ENCODE measurements at places on chromosomes 2 and 18.

GRCh38 chr2:88590998-88591613, 36.2 kb downstream of the EIF2AK3 start:
- peak; percentile 50 for DNase-seq

DNA sequence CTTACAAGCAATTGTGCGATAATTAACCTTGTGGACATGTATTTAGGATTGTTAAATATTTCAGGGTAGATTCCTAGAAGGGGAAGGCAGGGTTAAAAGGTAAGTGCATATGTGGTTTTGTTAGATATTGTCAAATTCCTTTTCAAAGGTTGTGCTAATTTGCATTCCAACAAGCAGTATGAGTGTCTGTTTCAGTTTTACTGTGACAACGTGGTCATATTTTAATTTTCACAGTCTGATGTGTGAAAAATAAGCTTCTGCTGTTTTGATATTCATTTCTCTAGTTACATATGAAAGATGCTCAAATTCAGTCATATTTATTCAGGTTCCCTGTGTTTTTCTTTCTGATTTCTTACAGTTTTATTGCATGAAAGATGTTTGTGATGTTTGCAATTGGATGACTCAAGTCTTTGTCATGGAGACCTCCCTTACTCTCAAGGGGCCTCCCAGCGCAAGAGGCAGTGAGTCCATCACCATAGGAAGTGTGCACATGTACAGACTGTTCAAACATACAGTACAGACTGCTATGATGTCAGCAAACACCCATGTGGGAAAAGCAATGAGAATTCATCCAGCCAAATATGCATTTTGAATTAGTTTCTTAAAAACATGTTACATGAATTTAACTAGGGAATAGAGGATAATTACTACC, 310.8 kb downstream of the GALR1 start:
- DNase-seq: no peak

GRCh38 chr2:15980605-15981098, 40.3 kb downstream of the MYCN start:
- DNase-seq: no peak

DNA sequence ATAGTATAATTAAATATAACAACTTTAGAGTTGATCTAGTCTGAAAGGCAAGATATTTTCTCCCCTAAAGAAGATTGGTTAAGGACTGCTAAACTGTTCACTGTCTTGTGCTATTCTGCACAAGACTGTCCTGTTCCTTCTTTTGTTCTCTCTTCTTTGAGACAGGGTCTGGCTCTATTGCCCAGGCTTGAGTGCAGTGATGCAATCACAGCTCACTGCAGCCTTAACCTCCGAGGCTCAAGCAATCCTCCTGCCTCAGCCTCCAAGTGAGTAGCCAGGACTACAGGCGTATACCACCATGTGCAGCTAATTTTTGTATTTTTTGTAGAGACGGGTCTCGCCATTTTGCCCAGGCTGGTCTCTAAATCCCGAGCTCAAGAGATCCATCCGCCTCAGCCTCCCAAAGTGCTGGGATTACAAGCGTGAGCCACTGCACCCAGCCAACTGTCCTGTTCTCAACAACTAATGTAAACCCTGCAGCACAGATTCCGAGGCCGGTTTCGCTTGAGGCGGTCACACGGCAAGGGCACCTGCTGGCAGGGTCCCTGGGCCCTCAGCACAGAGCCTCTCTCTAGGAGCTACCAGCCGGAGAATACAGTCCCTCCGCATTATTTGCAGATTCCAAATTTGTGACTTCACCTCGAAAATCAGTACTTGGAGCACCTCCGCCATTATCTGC, 16.4 kb downstream of the PXDN start:
- no peak for DNase-seq

GRCh38 chr2:181311837-181312236, 145.3 kb upstream of the ITGA4 start:
- no peak for DNase-seq

DNA sequence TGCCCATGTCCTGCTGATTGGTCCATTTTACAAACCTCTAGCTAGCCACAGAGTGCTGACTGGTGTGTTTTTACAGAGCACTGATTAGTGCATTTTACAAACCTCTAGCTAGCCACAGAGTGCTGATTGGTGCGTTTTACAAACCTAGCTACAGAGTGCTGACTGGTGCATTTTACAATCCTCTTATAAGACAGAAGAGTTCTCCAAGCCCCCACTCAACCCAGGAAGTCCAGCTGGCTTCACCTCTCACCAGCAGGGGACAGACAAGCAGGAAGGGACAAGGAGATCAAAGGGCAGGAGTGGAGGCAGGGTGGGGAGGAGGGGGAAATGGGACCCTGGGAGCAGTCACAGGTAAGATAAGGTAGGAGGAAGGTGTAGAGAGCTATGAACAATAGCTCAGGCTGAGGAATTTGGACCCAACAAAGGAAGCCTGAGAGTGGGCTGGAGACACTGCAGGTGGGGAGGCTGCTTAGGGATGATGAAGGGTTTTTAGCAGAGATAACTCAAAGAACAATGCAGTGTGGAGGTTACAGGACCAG, 37.1 kb downstream of the SH2D6 start:
- DNase-seq: no peak

DNA sequence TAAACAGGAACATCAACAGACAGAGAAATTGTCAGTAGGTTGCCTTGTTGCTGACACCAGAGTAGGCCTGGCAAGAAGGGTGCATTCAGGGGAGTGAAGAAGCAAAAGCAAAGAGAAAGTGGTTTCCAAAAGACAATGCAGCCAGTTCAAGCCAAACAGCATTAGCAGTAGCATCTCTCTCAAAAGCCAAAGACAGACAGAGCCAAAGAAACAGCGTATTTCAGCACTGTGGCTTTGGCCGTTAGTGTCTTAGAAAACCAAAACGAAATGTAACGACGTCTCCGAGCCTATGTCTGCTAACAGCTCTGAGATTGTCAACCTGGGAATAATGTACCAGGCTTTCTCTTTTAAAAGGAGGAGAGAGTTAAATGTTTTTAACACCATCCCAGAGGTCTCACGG, 178.6 kb downstream of the NRP2 start:
- DNase-seq: no peak

GRCh38 chr2:233385489-233386044, 31.3 kb downstream of the DGKD start:
- DNase-seq: no peak

GRCh38 chr18:3012136-3013023, 564 bp downstream of the LPIN2 start:
- DNase-seq: peak; percentile 61

- DNase-seq: no peak
Observed at GRCh38 chr2:104857262-104858005, 3.5 kb downstream of the POU3F3 start.

- no peak for DNase-seq
Observed at GRCh38 chr2:150538651-150539201, 51.3 kb upstream of the RND3 start.

- no peak for DNase-seq
Observed at GRCh38 chr2:176083796-176084261, at the start of gene EVX2. Gene EVX2, minus strand, starts transcription at chr2:176083962. Its CDS starts 186 bp downstream, at chr2:176083776.

DNA sequence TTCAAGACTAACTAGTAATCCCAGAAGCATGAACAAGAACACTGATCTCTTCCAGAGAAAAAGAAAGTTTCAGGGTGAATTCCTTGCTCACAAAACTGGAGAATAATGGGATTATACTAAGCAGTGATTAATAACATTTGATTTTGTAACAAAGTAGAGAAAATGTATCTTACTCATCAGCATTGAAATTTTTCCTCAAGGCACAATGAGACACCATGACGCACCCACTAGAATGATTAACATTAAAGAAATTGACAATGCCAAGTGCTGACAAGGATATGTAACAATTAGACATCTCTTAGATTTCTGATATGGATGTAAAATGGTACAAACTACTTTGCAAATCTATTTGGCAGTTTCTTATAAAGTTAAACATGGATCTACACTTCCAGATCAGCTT, 101.1 kb upstream of the EPHA4 start:
- DNase-seq: no peak

DNA sequence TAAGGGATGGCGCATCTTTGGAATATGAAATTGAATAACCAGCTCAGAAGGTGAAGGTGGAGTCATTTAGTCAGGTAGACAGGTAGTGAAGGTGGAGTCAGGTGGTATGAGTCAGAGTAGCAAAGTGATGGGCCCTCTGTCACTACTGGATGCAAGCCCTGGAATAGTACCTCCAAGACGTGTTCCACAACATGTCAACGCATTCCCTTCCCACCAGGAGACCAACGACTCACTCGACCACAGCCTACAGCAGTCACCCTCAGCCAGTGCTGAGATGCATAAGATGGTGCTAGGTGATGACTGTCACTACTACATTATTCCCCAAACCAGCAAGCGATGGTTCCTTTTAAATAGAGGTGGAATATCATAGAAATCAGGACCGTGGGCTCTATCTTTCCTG, 6.8 kb downstream of the CPLX4 start:
- DNase-seq: no peak

GRCh38 chr2:108701806-108702205, 17.5 kb upstream of the RANBP2 start:
- no peak for DNase-seq

GRCh38 chr2:7655629-7656028, 738.4 kb downstream of the RNF144A start:
- DNase-seq: no peak

- no peak for DNase-seq
Observed at GRCh38 chr2:223723954-223724411, 113.4 kb downstream of the AP1S3 start.

DNA sequence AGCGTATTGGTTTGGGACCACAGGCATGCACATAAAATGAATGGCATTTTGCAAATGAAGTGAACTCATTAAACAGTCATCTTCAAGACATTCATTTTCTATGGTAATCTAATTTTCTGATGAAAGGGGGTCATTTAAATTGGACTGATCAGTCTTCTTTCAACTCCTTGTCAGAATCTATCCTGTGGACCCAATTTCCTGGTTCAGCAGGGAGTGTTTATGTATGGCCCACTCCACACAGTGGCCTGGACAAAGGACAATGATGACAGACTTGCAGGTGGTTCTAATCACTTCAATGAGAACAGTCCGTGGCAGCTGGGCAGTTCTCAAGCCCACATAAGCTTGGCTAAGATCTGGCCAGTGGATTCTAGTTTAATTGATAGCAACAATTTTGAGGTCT, 448.1 kb downstream of the DCDC2C start:
- no peak for DNase-seq

DNA sequence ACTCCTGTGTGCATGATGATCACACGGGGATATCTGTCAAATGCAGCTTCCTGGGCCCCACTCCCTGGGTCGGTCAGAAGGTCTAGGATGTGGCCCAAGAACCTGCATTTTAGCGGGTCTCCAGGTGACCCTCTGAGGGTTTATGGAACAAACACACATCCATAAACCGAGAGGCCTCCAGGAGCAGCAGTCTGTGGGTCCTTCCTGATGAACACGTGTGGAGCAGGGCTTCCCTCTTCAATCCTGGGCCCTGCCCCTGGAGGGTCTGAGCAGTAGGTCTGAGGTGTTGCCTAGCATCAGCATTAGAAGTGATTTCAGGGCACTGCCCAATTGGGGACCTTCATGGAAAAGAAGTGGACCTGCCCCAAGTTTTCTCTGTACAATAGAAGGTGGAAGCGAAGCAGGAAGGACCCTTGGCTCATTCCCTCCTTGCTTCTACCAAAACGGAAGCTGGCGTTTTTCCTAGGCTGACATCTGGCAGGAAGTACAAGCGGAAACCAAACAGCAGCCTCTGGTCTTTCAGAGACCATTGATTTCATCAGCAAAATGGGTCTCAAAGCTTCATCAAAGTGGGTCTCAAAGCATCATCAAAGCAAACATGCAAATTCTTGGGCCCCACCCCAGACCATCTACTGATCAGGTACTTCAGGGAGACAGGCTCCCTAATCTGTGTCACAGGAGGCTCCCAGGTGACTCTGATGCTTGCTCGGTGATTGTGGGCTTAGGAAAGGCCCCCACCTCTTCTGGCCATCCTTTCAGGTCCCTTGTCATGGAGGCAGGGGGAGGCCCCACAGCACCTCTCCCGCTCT, 30.7 kb downstream of the INO80C start:
- DNase-seq: no peak

DNA sequence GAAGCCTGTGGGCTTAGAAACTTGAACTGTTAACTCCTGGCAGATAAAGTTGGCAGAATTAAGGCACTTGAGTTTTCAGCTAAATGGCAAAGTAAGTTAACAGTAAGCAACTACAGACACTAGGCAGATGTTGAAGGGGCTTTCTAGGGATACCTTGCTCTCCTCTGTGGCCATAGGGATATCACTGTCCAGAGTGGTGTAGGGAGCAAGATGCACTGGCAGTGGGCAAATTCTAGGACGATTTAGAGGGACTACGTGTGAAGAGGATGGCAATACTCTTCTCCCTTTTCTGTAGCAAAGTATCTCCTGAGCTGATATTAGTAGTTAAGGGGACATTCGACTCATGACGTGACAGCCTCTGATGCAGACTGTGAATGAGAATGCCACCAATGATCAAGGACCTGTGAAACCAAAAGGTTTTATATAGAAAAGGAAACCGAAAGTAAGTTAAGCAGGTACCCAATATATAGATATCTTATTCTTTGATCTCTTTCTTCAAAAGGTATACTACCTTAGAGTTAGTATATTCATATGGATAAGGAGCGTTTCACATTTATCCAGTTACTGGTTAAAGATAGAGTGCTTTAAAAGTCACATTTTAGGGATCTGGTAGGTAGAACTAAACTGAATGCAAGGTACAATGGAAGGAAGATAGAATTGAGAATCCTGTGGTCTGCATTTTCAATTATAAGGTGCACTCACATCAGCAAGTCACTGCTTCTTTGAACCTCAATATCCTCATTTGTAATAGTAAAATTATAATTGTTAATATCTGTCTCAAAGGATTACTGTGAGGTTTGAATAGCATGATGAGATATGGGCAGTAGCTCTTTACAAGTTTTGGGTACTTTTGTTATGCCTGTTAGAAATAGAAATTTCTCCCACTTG, 106.4 kb downstream of the KCNH7 start:
- DNase-seq: no peak

DNA sequence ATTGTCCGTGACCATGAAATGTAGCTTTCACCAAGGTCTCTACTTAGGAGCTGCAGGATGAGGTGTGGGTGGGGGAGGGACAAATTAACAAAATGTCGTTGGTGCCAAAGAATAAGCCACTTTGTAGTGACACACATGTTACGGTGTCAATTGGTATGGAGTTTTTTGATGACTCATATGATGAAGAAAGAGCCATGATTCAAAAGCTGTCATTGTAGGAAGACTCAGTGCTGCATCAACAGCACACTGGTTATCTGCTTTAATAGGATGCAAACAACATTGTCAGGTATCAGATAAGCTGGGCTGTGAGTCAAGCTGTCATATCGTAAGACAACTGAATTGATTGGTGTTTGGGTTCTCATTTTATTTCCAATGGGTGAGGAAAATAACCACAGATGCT, 36.6 kb upstream of the BOD1L2 start:
- DNase-seq: no peak

DNA sequence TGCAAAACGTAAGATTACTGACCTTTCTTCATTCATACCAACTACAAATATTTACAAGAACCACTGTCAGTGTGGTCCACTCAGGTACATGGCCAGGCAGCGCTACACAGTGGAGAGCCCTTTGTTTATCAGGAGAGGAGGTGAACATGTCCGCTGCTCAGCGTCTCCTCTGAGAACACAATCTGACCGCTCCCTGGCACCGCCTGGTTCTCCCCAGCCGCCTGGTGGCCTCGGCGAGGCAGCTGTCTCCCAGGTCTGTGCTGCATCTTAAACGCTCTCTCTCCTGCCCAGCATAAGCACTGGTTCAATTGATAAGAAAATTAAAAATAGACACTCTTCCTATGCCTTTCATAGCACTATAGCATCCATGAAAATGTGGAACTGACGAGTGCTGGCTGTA, 146.8 kb upstream of the PXDN start:
- no peak for DNase-seq

GRCh38 chr2:172513935-172514586, 41.8 kb upstream of the PDK1 start:
- no peak for DNase-seq

- no peak for DNase-seq
Observed at GRCh38 chr2:140383781-140384180, 1603.6 kb upstream of the NXPH2 start.

Measured in stimulated activated CD4-positive, alpha-beta T cell treated with anti-CD3 and anti-CD28 coated beads, Interleukin-2, amount 100 ng/mL, for 24 hours (primary cell).